ENCODE measurements at places on chromosomes 7 and 10. TPM values are rescaled to one million over a fixed set of nuclear protein-coding genes. Genes with fewer than 3 reads are reported as not detected.

Gene CAMK1D
- total RNA-seq = 12.2 TPM

Gene PHYH
- 35.1 TPM for total RNA-seq

Gene ACTL6B
- not detected for total RNA-seq

Gene TRPV5
- not detected for total RNA-seq

DNA sequence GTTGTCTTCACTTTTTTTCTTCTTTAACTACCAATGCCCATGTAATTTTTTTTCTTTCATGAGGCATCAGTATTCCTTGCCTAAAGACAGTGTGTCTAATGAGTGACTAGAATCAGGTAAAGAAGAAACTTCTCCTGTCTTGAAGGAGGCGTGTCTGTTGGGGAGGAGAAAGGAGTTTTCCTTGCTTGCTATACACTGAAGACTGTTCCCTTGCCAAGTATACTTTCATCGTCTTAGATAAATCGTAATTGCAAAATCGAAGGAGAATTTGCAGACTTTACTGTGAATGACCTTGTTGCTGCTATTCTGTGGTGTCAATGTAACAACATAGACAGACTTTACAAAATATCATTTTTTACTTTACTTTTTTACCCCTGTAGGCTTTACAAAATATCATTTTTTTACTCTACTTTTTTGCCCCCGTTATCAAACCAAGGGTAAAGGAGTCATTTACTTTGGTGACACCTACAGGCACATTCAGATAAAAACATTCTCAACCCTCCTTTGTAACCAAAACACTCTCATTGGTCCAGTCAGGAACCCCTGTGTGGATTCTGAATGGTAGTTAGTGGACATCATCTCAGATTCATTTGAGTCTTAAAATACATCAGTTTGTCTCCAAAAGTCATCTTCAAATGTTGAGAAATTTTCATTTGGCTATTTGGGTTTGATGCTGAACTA is 232.4 kb downstream of the AHR start:
- DNase-seq = no peak

DNA sequence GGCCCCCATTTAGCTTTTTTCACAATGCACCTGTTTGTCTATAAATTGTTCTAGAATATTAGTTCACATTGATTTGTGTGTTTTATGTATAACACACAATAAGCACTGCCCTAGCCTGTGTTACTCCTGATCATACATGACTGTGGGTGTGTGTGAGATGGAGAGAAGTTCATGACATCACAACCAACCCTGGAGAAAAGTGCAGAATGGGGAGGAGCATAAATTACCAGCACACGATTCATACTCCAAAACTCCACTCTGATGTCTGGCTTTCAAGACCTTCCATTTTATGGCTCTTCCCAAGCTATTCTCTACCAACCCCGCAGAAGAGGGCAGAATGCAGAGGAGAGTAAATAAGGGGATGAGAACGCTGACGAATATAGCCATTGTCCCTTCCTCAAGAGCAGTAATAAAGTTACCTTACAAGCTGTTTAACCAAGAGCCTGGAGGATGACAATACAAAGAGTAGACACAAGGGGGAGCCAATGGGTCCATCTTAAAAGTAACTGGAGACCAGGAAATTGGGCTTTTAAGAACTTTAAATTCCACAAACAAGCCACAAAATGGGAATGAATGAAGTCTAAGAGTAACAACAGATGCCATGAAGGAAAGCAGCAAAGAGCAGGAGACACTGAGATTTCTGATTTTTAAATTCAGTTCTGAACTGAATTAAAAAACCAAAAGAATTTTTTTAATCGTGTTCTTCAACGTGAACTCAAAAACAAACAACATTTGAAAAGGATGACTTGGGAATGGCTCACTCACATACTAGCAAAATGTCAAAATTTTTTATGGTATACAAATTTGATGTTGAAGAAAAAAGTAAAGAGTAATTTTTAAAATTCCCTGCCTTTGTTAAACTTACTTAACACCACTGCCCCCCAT is 159.6 kb downstream of the PARD3 start:
- DNase-seq = no peak

DNA sequence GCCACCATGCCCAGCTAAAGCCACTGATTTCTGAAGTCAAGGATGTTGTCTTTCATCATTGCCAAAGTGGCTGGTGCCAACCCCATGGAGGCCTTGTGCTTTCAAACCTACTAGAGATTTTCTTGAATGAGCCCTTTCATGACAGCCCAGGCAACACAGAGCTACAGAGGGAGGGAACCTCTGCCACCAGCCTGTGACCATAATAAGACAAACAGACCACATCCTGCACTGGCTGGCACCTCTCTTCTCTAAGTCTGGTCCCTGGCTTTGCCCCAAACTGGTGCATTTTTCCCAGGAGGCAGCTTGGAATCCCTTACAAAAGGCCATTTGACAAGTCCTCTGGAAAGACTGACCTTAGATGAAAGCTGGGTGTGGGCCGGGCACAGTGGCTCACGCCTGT is 348.8 kb downstream of the GALNT17 start:
- no peak for DNase-seq

GRCh38 chr7:87380905-87381304 is 35.4 kb downstream of the CROT start:
- DNase-seq = no peak

GRCh38 chr10:8060704-8061121 is 6.2 kb downstream of the GATA3 start:
- no peak for DNase-seq

DNA sequence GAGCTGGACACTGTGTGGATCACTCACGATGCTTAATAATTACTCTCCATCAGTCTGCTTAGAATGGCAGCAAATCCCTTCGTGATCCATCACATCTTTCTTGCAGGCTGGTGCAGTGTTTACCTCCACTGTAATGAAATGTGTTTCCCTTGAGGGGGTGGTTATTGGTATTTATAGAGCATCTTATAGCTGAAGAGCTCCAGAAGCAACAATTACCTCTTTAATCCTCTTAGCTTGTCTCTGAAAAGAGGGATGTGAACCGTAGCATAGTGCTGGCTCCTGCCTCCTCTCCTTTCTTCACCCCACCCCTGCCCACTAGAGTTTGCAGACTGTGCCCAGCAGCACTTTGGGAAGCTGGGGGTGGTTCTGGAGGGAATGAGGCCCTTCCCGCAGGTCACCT is 132.6 kb downstream of the CAMK1D start:
- no peak for DNase-seq

Measured in posterior vena cava (tissue), 2 donors.